ENCODE measurements at places on chromosomes 3 and 15.

- peak; percentile 84 for DNase-seq
These were observed 24.5 kb downstream of the MAP2K1 start for GRCh38 chr15:66411190-66411589.

DNA sequence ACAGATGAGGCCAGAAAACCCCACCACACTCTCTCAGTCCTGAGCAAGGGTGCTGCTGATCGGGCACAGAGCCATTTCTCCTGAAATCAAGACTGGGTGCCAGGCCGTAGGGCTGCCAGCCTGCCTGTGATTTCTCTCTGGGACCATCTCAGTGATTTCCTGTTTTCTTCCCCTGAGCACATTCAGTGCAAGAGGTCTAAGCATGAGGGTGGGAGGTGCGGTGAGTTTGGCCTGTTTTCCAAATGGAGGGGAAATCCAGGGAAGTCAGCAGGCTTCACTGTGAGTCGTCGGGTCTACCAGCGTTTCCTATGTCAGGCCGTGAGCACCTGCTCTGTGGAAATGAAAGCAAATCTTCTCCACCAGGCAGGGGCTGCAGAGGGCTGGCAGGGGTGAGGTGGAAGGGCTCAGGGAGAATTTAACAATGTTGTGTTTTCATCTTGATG lies 82.3 kb downstream of the ST6GAL1 start:
- no peak for DNase-seq

DNA sequence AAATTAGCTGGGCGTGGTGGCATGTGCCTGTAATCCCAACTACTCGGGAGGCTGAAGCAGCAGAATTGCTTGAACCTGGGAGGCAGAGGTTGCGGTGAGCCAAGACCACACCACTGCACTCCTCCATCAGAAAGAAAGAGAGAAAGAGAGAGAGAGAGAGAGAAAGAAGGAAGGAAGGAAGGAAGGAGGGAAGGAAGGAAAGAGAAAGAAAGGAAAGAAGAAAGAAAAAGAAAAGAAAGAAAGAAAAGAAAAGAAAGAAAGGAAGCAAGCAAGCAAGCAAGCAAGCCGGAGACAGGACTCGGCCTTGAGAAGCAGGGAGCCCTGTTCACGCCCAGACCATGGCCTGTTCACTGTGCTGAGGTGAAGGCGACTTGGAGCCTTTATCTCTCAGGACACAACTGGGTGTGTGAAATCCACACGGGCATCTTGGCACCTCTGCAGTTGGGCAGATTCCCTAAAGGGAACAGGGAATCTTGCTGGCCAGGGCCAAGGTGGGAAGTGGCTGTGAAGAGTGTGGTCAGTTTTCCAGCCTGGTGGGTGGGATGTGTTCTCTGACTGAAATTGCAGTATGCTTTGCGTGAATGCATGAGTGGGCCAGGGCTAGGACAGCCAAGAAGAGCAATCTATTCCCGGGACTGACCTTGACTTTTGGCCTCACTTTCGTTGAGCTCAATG lies 90.3 kb downstream of the CORO2B start:
- DNase-seq: no peak

- no peak for DNase-seq
These were observed 4.3 kb upstream of the ALPK3 start for GRCh38 chr15:84812842-84813241.

DNA sequence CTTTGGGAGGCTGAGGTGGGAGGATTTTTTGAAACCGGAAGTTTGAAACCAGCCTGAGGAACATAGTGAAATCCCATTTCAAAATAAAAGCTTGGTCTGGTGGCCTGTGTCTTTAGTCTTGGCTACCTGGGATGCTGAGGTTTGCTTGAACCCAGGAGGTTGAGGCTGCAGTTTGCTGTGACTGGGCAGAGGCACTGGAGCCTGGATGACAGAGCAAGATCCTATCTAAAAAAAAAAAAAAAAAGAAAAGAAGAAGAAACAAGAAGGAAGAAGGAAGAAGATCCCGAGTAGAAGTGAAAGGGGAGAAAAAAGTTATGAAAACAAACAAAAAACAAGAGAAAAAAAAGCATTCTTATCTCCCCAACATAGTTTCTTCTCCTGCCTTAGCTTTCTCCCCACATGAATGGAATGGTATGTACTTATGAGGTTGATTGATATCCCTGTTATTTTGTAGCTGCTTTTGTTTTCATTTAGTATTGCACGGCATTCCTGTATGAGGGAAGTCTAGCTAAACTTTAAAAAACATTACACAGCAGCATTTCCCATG lies 42.4 kb downstream of the TMEM40 start:
- no peak for DNase-seq

- DNase-seq: no peak
These were observed 32.0 kb downstream of the TRPM1 start for GRCh38 chr15:31069360-31070000.

DNA sequence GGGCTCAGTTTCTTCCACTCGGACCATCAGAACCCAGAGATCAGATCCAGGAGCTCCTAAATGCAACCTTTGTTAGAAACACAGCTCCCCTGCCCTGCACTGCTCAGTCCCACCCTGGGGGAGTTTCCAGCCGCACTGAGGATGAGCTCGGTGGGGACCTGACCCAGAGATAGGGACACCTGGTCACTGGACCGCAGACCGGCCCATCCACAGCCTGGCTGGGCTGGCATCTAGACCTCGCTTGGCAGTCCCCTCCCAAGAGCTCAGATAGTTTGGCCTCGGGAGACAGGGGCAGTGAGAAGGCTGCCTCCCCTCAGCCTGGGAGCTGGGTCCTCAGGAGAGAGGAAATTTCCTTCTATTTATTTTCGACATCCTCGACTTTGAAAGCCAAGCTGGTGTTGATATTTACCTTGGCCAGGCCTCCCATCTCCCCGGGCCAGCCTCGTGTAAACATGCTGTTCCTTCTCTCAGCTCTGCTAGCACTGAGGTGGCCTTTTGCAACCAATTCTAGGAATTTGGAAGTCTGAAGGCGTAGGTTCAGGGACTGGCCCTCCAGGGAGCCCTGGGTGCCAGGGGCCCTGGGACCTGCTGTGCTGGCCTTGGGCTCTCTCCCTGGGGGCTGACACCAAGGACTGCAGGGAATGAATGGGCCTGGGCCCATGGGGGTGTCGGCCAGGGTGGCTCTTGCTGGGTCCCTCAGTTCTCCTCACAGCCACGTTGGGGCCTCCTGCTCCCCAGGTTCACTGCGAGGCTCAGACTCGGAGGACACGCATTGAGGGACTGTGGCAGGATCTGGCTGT lies 90.1 kb downstream of the VGLL4 start:
- no peak for DNase-seq

DNA sequence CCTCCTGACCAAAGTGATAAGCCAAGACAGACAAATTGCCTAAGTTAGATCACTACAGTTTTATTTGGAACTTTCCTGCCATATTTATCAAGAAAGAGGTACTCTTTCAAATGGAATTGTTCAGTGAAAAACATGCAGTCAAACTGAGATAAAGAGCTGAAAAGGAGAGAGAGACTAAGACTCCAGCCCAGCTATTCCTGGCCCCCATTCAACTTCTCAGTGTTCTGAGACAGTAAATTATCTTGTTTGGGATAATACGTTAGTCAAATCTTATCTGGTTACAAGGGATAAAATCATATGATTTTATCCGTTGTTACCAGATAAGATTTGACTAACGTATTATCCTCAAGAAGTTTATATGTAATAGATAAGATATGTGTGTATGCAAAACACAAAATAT lies 67.6 kb upstream of the CMC1 start:
- DNase-seq: no peak

GRCh38 chr3:46648096-46648495 lies 35.8 kb downstream of the FAM240A start:
- no peak for DNase-seq

DNA sequence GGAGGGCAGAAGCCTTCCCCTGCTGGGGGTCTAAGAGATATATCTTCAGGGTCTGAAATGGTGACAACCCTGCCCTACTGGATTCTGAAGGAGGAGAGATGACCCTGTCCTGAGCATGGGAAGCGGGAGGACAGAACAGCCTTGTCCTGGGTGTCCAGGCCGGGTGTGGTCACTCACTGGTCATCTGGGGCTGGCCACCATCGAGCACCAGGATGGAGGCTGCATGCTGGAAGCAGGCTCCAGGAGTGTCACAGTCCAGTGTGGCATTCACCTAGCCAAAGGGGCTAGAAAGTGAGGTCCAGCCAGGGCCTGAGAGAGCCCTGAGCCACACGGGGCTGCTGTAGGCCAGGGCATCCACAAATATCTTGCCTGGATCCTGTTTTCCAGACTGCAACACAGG lies 5.2 kb downstream of the CDHR4 start:
- DNase-seq: no peak

- no peak for DNase-seq
These were observed 241.8 kb upstream of the LRTM1 start for GRCh38 chr3:55169608-55170072.

GRCh38 chr3:79421273-79421672 lies 346.5 kb downstream of the ROBO1 start:
- DNase-seq: no peak

- DNase-seq: no peak
These were observed 84.0 kb upstream of the PRR20G start for GRCh38 chr3:127371846-127372245.

DNA sequence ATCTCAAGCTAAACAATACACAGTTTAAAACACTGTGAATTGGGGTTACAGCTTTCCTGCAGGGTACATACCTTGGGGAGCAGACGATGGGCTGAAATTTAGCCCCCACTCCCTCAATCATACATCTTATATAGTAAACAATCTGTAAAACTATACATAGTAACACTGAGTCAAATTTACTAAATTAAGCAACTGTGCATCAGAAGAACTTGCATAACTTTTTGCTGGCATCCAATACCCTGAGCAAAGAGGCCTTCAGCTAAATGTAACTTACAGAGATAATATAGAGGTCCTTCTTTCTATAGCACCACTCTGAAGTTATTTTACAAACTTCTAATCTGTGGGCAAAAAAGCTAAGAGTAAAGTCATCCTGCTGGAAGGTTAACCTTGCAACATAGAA lies 603.6 kb upstream of the TGFBR2 start:
- no peak for DNase-seq

DNA sequence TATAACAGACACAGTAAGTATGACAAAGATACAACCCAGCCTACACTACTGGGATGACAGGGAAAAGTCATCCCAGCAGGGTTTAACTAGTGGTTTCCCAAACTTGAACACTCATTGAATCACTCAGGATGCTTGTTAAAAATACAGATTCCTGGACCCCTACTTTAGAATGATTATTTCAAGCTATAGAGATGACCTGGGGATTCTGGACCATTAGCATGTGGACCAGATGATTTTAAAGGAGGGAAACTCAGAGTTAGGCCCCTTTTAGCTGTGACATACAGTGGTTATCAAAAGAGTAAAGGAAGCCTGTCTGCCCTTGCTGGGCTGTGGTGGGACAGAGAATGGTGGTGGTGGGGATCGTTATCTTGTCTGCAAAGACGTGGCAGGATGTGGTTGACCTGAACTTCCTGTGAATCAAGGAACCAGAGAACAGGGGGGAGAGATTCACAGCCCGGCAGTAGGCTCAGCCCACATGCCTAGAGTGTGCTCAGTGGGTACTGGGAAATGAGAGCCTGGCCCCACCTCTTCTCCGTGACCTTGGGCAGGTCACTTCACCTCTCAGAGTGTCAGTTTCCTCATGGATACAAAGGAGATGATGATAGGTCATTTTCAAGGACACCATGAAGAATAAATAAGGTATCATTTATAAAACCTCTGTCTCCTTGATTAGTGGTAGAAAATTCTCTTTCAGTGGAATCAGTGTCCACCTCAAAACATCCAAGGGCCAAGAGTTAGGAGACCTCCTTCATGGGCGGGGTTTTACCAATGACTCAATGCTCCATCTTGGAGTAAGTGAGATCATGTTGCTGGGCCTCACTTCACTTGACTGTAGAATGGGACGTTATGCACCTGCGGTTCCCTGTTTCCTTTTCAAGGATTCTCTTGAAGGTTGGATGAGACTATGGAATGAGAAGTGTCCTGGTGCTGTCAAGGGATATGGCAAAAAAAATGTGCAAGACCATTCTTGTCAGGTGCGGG lies 306.5 kb downstream of the RPLP1 start:
- DNase-seq: peak; percentile 97

DNA sequence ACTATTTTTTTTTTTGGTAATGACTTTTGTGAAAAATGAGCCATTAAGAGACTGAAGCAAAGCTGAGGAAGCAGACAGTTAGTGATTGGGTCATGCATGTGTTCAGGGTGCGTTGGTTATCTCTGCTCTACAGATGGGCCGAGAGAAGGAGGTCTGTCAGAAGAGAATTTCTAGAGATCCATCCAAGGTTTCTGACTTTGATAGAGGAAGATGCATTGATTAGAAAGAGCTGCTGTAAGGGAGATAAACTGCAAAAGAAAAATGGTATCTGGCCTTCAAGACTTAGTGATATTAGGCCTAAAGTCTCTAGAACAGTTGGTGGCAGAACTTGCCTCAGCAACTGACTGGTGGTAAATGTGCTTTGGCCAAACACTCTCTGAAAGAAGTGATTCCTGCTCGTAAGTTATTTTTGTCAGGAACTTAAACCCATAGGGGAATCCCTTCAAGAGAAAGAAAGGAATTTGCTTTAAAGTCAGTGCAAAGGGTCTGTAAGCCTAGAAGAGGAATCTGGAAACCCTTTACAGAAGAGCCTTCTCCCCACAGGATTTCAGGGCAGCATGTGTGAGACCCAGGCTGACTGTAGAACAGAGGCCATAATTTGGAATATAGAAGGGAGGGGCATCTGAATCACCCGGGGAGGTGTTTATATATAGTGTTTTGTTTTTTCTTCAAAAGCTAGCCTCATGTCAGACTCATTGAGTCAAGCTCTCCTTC lies 67.8 kb downstream of the OPA1 start:
- no peak for DNase-seq

DNA sequence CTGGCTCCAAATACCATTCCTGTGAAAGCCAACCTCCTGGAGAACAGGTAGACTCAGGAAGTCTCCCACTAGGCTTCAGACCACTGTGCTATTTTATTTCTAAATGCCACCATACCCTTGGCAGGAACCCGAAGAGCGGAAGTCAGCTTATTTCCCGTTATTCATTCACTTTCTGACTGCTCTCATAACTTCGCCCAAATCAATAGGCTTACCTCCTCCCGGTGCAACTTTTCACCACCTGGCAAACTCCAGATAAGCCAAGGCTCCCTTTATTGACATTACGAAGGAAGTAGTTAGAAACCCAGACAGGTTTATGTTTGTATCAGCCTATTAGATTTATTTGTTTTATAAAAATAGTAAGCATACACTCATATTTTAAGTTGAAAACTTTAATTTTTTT lies 3.3 kb upstream of the CCDC54 start:
- DNase-seq: no peak

DNA sequence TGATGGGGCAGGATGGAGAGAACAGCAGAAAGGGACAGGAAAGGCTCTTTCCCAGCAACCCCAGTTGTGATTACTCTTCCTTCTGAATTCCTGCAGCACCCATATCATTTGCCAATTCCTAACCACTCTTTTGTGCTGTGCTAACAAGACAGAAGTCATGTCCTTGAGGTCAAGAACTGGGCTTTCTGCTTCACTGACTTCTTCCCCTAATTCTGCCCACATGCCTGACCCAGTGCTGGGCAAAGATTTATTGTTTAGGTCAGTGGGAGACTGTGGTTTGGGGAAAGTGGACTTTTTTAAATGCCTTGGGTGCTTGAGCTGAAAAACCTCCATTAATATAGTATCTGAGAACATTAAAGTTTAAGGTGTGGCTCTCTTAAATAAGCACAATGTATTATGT lies 4.2 kb upstream of the EFCAB12 start:
- no peak for DNase-seq
